ENCODE measurements at places on chromosomes 4 and X. TPM values are rescaled to one million over a fixed set of nuclear protein-coding genes. Genes with fewer than 3 reads are reported as not detected.

The UCP1 gene
- total RNA-seq = not detected

The SOX3 gene
- not detected for total RNA-seq

The TRPC3 gene
- total RNA-seq = not detected

The TASL gene
- not detected for total RNA-seq

All from vein endothelial cell (primary cell).